Hematopoietic multipotent progenitor cell treated with erythropoietin and hydrocortisone succinate and interleukin-3 and kit ligand, for 4 days (in vitro differentiated cells): ENCODE measurements at places on chromosomes 16 and 17.

- DNase-seq = peak; percentile 84
Observed at GRCh38 chr17:43556292-43556691, 10.2 kb upstream of the ETV4 start.

DNA sequence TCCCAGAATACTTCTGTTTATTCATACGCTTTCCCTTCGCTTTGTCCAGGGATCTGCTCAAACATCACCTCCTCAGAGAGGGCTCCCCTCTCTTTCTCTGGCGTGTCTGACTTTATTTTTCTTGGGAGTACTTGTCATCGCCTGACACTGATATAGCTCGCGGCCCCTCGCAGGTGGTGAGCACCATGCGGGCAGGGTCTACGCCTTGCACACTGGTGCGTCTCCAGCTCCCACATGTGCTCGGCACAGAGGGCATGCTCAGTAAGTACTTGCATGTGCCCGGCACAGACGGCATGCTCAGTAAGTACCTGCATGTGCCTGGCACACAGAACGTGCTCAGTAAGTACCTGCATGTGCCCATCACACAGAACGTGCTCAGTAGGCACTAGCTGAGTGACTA lies 57.5 kb downstream of the IRF8 start:
- DNase-seq = no peak

GRCh38 chr17:29645515-29646051 lies 22.9 kb upstream of the CORO6 start:
- peak; percentile 81 for DNase-seq

DNA sequence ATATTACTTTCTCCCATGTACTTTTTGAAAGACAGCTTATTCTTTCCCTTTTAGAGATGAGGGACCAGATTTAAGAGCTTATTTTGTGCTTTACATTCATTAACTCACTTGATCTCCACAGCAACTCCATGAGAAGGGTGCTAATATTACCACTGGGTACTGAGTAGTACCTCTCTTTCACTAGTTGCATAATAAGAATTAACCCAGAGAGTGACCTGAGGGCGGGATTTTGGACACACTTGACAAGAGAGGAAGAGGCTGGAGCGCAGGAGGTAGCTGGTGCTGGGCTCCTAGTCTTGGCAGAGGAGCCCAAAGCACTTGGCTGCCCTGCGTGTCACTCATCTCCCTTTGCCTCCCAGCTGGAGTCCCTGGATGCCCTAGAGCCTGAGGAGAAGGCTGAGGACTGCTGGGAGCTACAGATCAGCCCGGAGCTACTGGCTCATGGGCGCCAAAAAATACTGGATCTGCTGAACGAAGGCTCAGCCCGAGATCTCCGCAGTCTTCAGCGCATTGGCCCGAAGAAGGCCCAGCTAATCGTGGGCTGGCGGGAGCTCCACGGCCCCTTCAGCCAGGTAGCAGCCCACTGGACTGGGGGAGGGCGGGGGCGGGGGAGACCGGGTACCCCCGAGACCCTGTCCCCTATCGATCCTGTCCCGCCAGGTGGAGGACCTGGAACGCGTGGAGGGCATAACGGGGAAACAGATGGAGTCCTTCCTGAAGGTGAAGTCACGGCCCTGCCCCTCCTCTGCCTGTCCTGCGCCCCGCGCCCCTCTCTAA lies 1.7 kb upstream of the MAZ start:
- DNase-seq = peak; percentile 59

- DNase-seq = no peak
Observed at GRCh38 chr16:80015566-80015965, 415.0 kb upstream of the MAF start.

- DNase-seq = no peak
Observed at GRCh38 chr17:44464037-44464436, 39.2 kb downstream of the GPATCH8 start.

GRCh38 chr17:46047398-46047797 lies 48.3 kb downstream of the STH start:
- DNase-seq = no peak

DNA sequence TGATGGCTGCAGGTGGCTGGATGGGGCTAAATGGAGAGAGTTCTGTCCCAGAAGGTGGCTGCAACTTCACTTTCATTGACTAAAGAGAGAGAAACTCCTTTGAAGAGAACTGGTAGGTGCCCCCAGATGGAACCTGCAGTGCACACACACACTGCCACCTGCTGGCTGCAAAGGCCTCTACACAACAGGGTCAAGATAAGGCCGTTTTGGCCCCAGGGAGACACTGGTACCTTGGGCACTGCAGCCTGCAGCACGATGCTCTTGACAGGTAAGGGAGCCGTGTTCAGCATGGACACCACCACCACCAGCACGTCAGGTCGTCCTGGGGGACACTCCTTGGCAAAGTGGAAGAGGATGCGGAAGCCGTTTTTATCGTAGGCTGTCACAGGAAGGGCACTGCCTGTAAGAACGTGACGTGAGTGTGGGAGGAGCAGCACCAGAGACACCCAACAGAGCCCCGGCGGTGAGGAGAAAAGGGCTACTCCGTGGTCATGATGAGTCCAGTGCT lies 22.7 kb downstream of the GGA3 start:
- peak; percentile 90 for DNase-seq

DNA sequence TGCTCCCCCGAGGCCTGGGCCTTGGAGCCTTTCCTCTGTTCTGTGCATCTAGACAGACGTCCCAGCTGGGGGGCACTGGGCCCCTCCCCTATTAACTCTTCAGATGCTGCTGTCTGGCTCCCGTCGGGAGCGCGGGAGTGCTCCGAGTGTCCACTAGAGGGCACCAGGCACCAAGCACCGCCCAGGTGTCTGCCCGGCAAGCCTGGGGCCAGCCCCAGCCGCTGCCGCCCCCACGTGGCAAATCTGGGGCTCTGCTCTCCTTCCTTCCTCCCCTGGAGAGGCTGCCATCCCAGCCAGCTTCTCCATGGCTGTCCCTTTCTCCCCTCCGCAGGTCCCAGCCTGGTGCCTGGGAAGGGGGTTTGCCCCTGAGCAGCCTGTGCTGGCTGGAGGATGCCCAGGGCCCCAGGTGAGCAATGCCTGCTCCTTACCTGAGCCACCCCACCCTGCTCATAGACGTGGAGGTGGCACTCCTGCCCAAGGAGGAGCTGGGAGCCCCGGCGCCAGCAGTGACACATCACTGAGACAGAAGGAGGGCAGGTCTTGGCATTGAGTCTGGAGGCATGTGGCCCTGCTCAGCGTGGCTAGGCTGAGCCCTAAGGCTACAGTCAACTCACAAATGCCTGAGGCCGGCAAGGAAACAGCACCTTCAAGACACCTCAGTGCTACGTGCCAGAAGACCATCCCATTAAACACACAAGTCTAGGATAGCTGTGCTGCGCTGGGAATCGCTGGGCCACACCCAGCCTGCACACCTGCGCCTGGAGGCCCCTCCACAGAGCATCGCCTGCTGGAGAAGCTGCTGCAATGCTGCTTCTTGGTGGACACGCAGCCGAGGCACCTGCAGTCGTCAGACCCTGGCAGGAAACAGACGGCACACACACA lies 19.7 kb downstream of the TMEM235 start:
- peak; percentile 93 for DNase-seq

DNA sequence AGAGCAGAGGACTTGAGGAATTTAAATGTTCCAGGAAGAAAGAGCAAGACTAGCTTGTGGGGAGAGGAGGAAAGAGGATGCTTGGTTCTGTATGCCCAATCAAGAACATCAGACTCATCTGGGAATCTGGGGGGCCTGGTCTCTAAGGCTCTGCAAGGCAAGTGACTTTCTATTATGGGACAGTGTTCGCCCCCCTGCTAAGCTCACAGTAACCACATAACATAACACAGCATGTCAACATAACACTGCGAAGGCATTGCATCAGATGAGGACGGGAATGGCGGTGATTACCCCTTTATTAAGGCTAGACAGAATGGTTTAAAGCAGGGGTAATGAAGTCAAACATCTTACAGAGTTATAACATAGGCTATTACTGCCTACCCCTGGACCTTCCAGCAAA lies 176.6 kb upstream of the IRX6 start:
- no peak for DNase-seq

DNA sequence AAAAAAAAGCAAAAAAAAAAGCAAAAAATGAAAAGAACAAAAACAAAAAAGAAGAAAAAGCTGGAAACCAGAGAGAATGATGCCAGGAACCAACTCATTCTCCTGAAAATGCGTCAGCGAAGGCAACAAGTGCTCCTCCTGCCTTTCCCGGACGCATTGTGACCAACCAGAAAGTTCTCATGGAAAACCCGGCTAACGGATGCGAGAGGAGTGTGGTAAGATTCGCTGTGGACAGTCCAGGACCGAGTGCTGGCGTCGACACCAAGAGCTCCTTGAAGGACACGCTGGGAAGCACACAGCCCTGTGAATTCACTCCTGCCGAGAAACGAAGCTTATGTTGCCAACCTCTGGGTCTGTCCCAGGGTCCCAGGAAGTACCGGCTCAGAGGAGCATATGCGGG lies 43.4 kb downstream of the METRNL start:
- DNase-seq = no peak

GRCh38 chr17:3539881-3540540 lies 17.6 kb downstream of the TRPV3 start:
- no peak for DNase-seq

DNA sequence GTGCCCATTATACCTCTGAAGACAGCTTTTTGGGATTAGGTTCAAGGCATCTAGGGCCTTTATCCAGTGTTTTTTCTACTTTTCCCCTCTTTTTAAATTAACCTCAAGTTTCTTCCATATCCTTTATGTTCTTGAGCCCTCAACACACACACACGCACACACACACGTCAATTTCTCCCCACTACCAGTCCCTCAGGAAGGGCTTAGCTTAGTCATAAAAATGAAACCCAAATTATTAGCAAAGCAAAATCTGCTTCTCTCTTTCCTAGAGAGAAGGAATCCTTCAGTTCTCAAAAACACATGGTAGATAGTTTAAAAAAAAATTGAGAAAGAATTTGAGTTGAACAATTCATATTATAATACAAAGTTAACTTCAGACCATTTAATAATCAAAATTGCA lies 401.1 kb downstream of the XYLT1 start:
- no peak for DNase-seq

- no peak for DNase-seq
Observed at GRCh38 chr16:17068524-17068923, 402.2 kb downstream of the XYLT1 start.

DNA sequence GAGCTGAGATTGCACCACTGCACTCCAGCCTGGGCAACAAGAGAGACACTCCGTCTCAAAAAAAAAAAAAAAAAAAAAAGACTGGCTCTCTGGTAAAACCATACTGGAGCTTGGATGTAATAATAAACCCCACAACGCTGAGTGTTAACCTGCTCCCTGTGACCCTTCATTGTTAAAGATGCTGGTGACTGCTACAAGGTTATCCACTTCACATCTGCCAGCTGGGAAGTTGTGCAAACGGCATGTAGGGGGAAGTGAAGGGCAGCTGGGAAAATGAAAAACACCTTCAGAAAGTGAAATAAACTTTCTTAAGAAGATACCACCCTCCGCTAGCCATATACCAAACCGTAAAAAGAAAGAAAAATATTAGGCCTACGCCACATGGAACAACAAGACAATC lies 131.0 kb upstream of the NUDT7 start:
- no peak for DNase-seq

- DNase-seq = no peak
Observed at GRCh38 chr16:87056551-87056950, 260.6 kb downstream of the C16orf95 start.

GRCh38 chr17:36482611-36483504 lies 3.6 kb upstream of the ZNHIT3 start:
- DNase-seq = peak; percentile 91

DNA sequence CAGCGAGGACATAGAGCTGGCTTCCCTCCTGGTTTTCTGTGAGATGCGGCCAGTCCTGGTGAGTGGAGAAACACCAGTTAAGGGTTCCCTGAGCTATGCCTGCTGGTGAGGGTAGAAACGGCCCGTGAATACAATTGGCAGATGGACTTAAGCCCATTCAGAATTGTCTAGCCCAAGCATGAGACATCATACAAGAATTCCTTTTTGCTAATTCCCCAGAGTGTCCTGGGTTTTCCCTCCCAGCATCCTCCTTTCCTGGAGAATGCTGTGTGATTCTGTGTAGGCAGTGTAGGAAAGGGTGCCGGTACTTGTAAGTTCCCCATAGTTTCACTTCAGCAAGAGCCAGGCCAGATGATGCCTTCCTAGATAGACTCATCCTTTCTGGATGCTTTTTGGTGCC lies 65.1 kb downstream of the SDR42E1 start:
- DNase-seq = no peak

DNA sequence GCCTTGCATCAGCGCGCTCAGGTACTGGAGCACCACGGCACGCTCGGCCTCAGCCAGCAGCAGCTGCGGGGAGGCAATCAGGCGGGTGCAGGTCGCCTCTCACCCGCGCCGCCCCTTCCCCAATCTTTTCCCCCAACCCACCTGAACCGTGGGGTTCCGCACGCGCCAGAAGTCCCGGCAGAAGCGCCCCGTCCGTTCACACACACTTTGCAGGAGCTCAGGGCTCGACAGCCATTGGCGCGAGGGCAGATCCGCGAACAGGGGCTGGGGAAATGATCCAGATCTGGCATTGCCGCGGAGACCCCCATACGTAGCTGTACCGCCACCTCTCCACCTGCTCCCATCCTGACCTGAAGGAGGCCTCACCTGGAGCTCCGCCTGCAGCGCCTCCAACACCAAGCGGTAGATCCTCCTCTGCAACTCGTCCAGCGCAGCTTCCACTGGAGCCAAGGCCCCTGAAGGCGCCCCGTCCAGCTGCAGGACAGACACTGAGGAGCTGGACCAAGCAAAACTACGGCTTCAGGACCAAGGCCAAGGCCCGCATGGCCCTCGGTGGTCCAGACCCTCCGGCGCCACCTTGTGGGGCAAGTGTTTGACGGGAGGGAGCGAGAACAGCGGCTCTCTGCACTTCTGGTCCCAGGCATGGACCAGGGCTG lies 1.4 kb upstream of the MATCAP1 start:
- peak; percentile 95 for DNase-seq

DNA sequence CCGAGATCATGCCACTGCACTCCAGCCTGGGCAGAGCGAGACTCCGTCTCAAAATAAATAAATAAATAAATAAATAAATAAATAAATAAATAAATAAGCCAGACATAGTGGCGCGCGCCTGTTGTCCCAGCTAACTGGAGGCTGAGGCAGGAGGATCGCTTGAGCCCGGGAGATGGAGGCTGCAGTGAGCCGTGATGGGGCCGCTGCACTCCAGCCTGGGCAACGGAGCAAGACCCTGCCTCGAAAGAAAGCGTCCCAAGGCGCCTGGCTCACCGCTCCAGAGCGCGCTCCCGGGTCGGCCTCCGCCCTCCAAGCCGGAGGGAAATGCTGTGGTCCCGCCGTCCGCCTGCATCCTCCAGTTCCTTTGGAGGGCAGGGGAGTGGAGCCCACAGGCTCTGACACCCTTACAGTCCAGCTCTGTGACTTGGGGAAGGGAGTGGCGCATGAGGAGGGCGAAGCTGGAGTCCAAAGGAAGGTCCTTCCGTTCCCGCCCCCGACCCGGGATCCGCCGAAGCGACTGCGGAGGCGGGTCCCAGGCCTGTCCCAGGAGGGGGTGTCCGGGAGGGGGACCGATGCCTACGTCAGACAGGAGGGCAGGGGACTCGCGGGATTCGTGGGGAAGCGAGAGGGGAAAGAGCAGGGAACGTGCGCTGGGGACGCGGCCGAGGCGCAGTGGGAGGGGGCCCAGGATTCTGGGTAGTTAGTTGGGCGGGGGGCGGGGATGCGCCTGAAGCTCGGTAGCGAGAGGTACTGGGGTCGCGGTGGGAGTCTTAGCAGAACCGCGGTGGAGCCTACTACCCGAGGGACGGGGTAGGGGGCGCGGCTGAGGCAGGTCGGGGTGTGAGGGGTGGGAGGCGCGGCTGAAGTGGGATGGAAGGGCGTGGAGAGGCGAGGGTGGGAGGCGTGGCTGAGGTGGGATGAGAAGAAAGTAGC lies 8.4 kb upstream of the TRPV2 start:
- peak; percentile 48 for DNase-seq
